ENCODE measurements at places on chromosomes 7 and 10. TPM values are rescaled to one million over a fixed set of nuclear protein-coding genes. Genes with fewer than 3 reads are reported as not detected.

- H3K4me3 ChIP-seq, result no peak overlapping the region
- no peaks in the 10 kb centered on the region for H3K36me3 ChIP-seq
- no peaks in the 10 kb centered on the region for H3K27me3 ChIP-seq
- no peak overlapping the region for H3K27ac ChIP-seq
- no peaks in the 10 kb centered on the region for H3K4me1 ChIP-seq
Observed at GRCh38 chr7:51019191-51019844, 236.6 kb upstream of the GRB10 start.

Gene NPSR1
- polyA plus RNA-seq, result not detected

- no peaks in the 10 kb centered on the region for H3K36me3 ChIP-seq
- no peak overlapping the region for H3K4me3 ChIP-seq
- peaks cover 6% of the 10 kb centered on the region for H3K4me1 ChIP-seq
- H3K27ac ChIP-seq, result no peak overlapping the region
Observed at GRCh38 chr7:50728184-50728583, 54.5 kb downstream of the GRB10 start.

Gene KCND2
- polyA plus RNA-seq, result 8.3 TPM

DNA sequence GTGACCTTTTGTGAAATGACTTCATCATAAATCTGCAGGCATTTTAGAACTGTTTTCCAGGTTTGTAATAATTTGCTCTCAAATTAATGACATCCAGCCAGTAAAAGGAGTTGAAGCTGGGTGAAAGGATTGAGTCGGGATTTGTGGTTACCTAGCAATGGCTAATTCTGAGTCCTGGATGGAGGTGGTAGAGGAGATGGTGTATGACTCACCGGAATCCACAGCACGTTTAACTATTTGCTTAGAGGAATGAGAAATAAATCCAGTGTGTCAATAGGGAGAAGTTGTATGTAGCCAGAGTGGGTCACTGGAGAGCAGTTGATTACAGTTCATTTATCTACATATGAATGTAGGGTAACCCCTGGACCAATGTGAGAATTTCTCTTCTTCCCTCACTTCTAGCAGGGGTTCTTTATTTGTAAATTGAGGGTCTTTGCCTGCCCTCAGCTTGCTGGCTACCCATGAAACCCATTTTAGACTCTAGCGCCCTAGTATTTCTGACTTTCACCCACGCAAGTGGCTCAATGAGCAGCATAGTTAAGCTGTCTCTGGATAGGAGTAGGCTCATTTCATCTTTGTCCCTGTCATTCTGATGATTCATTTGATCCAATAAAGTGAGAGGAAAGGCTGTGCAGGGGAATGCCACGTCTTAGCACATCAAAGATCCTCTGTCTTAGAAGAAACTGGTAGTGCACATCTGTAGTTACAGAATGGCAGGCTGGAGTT lies 547.8 kb downstream of the SORCS3 start:
- no peaks in the 10 kb centered on the region for H3K4me1 ChIP-seq
- H3K27ac ChIP-seq, result no peak overlapping the region
- no peaks in the 10 kb centered on the region for H3K36me3 ChIP-seq
- DNase-seq, result no peak

Gene NUP42
- 35.0 TPM for polyA plus RNA-seq
